Activated naive CD8-positive, alpha-beta T cell treated with anti-CD3 and anti-CD28 coated beads, Interleukin-2, amount 50 U/mL, for 24 hours (primary cell): ENCODE measurements at places on chromosomes 7 and 10.

DNA sequence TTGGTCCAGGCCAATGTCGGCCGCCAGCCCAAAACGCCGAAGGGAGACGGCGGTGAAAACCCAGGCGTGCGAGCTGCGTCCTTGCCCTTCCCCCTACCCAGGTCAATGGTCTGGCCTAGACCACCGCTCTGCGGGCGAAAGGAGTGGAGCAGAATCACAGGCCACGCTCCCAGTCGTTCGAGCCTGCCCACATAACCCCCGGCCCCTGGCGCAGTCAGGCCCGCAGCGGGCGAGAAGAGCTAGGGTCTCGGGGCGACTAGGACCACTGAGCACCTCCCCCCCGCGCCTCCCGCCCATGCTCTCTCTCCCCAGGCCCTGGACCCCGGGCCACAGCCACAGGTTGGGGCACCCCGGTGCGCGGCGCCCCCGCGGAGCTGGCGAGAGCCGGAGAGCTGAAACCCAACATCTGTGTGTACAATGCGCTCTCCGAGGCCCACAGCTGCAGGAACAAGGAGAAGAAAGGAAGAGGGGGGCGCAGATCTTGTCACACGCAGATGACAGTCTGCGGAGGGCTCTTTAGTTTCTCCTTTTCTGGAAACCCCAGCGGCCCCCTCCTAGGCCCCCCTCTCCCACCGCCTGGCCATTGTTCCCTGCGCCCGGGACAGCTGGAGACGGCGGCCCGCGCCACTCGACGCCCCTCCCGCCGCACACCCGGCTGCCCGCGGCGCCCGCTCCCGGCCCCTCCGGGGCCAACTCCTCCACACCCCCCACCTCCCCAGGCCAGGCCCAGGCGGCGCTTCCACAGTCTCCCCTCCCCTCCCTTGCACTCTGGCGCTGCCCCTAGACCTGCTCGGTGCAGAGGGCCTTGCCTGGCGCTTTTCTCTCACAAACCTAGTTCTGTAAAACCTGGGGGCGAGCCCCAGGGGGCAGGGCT lies 355.0 kb downstream of the DNAJB6 start:
- no peak for DNase-seq
- H3K36me3 ChIP-seq: no peaks in the 10 kb centered on the region
- H3K27ac ChIP-seq: no peak overlapping the region
- H3K27me3 ChIP-seq: peaks cover 51% of the 10 kb centered on the region

DNA sequence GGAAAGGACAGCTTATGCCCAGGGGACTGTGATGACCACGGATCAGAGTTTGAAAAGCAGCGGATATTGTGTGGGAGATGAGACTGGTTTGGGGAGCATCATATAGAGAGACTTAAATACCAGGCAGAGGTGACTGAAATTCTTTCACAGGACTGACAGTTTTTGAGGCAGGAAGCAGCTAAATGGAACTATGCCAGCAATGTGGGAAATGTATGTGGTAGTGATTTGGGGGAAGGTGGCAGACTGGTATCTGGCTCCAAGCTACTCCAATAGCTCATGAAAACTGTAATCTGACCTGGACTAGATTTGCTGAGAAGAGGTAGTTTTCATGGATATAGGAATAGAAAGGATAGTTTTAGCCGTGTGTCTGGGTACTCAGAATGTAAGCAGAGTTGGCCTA lies 592.6 kb downstream of the REEP3 start:
- no peaks in the 10 kb centered on the region for H3K36me3 ChIP-seq
- H3K27me3 ChIP-seq: no peaks in the 10 kb centered on the region
- no peak for DNase-seq
- no peak overlapping the region for H3K4me3 ChIP-seq
- H3K4me1 ChIP-seq: peaks cover 4% of the 10 kb centered on the region

GRCh38 chr7:103967401-103967800 lies 22.1 kb downstream of the RELN start:
- no peak overlapping the region for H3K27ac ChIP-seq
- no peak for DNase-seq
- peaks cover 2% of the 10 kb centered on the region for H3K27me3 ChIP-seq
- no peaks in the 10 kb centered on the region for H3K4me1 ChIP-seq
- H3K4me3 ChIP-seq: no peak overlapping the region
- no peaks in the 10 kb centered on the region for H3K36me3 ChIP-seq

DNA sequence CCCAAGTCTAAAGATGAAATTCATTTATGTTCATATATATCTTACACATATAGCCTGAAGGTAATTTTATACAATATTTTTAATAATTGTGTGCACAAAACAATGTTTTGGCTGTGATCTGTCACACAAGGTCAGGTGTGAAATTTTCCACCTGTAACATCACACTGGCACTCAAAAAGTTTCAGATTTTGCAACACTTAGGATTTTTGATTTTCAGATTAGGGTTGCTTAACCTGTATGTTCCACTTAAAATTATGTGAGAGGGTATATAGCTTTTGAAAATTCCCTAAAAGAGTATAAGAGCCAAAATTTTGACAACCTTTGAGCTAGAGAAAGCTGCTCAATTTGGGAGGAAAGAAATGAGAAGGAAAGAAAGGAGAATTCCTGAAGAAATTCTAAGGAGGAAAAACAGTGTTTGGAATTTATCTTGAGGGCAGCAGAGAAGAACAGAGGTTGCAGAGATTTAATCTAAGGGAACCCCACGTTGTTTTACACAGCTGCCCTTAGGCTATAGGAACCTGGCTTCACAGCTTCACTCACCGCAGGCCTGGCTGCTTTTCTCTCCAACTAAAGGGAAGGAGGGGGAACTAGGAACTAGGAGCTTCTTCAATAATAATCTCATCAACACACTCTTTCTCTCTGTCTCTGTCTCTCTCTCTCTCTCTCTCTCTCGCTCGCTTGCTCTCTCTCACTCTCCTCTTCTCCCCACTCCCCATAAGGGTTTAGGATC lies 8.5 kb downstream of the VOPP1 start:
- no peak for DNase-seq
- H3K36me3 ChIP-seq: peaks cover 27% of the 10 kb centered on the region
- peaks cover 88% of the 10 kb centered on the region for H3K4me1 ChIP-seq

DNA sequence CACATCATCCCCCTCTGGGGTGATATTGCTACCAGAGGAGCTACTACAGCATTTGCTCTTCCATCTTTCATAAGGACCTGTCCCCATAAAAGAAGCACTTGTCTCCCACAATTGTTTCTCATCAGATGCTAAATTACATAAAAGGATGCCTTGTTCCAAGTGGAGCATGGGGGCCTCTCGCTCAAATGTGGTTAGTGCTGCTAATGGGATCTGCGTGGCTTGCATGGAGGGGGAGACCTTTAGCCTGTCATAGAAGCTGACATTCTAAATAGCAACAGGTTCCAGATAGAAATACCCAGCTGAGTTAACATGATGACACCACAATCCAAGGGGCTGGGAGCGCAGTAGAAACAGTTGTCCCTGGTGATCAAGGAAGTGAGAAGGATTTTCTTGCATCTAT lies 257.9 kb downstream of the SFMBT2 start:
- no peak overlapping the region for H3K27ac ChIP-seq
- DNase-seq: no peak
- peaks cover 9% of the 10 kb centered on the region for H3K36me3 ChIP-seq
- peaks cover 5% of the 10 kb centered on the region for H3K27me3 ChIP-seq
- H3K4me3 ChIP-seq: no peak overlapping the region
- H3K4me1 ChIP-seq: peaks cover 15% of the 10 kb centered on the region

- H3K4me1 ChIP-seq: peaks cover 1% of the 10 kb centered on the region
- DNase-seq: no peak
- H3K27me3 ChIP-seq: peaks cover 54% of the 10 kb centered on the region
- H3K4me3 ChIP-seq: no peak overlapping the region
- H3K27ac ChIP-seq: no peak overlapping the region
- H3K36me3 ChIP-seq: no peaks in the 10 kb centered on the region
Measured at GRCh38 chr10:93992400-93993030, 1.2 kb upstream of the PLCE1 start.

DNA sequence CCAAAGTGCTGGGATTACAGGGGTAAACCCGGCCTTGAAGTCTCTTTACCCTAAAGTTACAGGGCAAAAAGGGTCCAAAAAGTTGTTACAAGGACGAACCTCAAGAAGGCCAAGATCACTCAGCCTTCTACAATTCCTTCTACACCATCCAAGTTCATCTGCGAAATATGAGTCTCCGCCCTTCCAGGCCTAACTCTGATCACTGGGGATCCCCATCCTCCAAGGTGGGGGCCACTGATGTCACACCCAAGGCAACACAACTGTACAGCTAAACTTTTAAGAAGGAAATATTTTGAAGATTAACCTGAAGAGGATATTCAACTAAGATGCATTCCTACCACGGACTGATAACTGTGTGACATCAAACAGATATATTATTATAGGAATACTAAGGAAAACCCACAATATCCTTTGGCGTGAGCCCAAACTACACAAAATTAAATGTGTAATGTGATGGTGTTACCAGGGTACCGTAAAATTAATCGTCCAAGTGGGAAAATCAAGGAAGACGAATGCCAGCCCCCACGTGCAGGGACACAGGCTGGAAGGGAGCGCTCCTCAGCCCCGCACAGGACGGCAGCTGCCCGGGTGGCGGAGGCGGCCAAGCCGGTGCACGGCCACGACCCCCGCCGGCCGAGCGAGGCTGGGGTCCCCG lies 1.0 kb downstream of the PAXIP1 start:
- no peak overlapping the region for H3K4me3 ChIP-seq
- peaks cover 32% of the 10 kb centered on the region for H3K36me3 ChIP-seq
- peak; percentile 32 for DNase-seq
- peaks cover 18% of the 10 kb centered on the region for H3K4me1 ChIP-seq

DNA sequence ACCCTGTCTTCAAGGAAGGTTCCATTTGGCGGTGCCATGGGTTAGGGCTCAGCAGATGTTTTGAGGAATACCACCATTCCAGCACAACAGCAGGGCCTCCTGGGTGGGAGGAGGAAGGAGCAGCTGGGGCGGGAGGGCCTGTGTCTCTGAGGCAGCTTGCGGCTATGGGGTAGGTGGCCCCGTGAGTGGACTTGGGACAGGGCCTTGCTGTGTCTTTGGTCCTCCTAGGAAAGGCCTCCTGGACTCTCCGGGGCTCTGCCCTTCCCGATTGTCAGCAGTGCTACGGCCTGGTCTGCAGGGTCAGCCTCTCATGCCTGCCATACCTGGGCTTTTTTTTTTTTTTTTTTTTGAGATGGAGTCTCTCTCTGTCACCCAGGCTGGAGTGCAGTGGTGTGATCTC lies 96.7 kb downstream of the PAXIP1 start:
- H3K27ac ChIP-seq: no peak overlapping the region
- no peak for DNase-seq
- peaks cover 7% of the 10 kb centered on the region for H3K27me3 ChIP-seq
- no peaks in the 10 kb centered on the region for H3K4me1 ChIP-seq
- no peak overlapping the region for H3K4me3 ChIP-seq

DNA sequence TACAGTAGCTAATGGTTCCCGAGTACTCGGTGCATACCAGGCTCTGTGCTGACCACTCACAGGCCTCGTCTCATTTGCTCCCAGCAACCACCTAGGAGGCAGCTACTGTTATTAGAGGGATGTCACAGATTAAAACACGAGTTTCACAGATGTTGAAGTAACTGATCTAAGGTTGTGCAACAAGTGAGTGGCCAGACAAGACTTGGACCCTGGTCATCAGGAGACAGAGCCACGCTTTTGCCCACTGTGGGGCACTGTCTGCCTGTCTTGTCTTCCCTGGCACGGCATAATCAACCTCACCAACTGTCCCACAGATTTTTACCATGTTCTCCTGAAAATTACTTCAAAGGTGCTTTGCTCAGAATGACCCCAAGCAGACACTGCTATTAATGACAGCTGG lies 111.6 kb upstream of the HABP2 start:
- H3K27ac ChIP-seq: no peak overlapping the region
- H3K4me3 ChIP-seq: no peak overlapping the region
- no peaks in the 10 kb centered on the region for H3K4me1 ChIP-seq
- no peaks in the 10 kb centered on the region for H3K27me3 ChIP-seq
- DNase-seq: no peak
- H3K36me3 ChIP-seq: no peaks in the 10 kb centered on the region

DNA sequence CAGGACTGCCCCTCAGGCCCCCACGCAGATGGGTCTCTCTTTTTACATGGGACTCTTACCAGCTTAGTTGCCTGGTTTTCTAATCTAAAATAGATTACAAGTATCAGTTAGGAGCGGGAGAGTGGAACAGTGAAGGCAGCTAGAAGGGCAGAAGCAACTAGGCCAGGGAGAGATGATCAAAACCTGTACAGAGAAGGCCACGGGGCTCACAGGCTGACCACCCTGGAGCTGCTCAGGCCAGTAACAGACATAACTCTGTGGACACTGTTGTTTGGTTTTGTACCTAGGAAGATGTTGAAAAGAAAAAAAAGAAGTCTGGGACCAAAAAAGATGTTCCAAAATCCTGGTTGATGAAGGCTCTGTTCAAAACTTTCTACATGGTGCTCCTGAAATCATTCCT lies 16.5 kb downstream of the ABCC2 start:
- no peaks in the 10 kb centered on the region for H3K27me3 ChIP-seq
- DNase-seq: no peak
- no peaks in the 10 kb centered on the region for H3K4me1 ChIP-seq
- H3K27ac ChIP-seq: no peak overlapping the region
- H3K36me3 ChIP-seq: no peaks in the 10 kb centered on the region

- H3K27ac ChIP-seq: no peak overlapping the region
- H3K27me3 ChIP-seq: no peaks in the 10 kb centered on the region
- H3K4me1 ChIP-seq: no peaks in the 10 kb centered on the region
- H3K36me3 ChIP-seq: no peaks in the 10 kb centered on the region
- DNase-seq: no peak
- H3K4me3 ChIP-seq: no peak overlapping the region
Measured at GRCh38 chr10:129825221-129825620, 138.9 kb downstream of the EBF3 start.

GRCh38 chr10:67596641-67597040 lies 99.4 kb downstream of the CTNNA3 start:
- no peaks in the 10 kb centered on the region for H3K4me1 ChIP-seq
- peaks cover 3% of the 10 kb centered on the region for H3K27me3 ChIP-seq
- DNase-seq: no peak
- no peak overlapping the region for H3K27ac ChIP-seq

DNA sequence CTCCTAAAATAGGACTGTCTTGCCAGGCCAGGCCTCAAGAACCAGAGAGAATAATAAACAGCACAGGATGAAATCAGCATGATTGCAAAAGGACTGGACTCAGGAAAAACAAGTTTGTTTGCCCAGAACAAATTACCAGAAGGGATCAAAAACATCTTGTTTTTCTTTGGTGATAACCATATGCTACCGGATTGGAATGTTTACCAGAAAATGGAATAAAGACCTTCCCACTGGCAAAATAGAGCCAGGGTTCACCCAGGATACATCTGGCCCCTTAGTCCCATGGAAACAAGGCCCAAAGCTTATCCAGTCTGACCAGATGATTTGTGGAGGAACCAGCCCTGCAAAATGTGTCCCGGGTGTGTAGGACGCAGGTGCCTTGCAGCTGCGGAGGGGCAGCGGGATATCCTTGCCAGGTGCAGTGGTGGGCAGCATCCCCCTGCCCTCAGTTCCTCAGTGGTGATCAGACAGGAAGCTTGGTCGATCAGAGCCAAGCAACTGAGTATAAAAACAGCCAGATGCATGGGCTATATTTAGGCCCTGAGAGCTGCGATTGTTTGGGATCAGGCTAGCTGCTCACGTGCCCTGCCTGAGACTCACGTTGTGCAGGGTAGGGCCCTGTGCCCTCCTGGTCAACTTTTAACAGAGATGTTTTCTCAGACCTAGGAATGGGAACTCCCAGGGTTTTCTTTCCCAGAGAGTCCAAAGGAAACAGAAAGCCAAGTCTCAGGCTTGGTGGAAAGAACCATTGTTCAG lies 4.6 kb upstream of the ZNF22 start:
- peaks cover 28% of the 10 kb centered on the region for H3K4me1 ChIP-seq
- H3K4me3 ChIP-seq: no peak overlapping the region
- H3K27me3 ChIP-seq: no peaks in the 10 kb centered on the region
